ENCODE measurements at places on chromosomes 3 and 15. TPM values are rescaled to one million over a fixed set of nuclear protein-coding genes. Genes with fewer than 3 reads are reported as not detected.

- DNase-seq, result peak; percentile 58
Measured at GRCh38 chr3:18559331-18559842, 134.2 kb upstream of the SATB1 start.

GRCh38 chr15:88776646-88777045 lies 26.6 kb upstream of the ACAN start:
- DNase-seq, result no peak

DNA sequence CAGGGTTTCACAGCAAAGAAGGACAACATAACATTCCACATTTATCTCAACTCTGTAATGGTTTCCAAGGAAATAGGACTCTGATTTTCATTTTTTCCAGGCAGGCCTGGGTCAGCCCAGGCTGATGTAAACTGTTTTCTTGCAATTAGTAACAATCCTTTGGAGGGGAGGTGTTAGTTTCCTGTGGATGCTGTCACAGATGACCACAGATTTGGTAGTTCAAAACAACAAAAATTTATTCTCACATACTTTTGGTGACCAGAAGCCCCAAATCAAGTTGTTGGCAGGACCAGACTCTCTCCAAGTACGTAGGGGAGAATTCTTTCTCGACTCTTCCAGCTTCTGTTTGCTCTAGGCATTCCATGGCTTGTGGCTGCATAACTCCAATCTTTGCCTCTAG lies 88.0 kb downstream of the EDEM1 start:
- no peak for DNase-seq

SLC24A5 gene
- total RNA-seq, result not detected

DPPA2 gene
- total RNA-seq, result not detected

PLSCR5 gene
- not detected for total RNA-seq
